ENCODE measurements at places on chromosomes 1 and 21. TPM values are rescaled to one million over a fixed set of nuclear protein-coding genes. Genes with fewer than 3 reads are reported as not detected.

The C1orf185 gene
- not detected for total RNA-seq

The MTR gene
- 33.7 TPM for total RNA-seq

The AGL gene
- total RNA-seq = 12.0 TPM

The BLACAT1 gene
- total RNA-seq = 0.31 TPM

The PTPN14 gene
- total RNA-seq = 209 TPM

The FGR gene
- 0.18 TPM for total RNA-seq

Measured in Panc1 (cell line).